ENCODE measurements at places on chromosomes 1 and 21. TPM values are rescaled to one million over a fixed set of nuclear protein-coding genes. Genes with fewer than 3 reads are reported as not detected.

DNA sequence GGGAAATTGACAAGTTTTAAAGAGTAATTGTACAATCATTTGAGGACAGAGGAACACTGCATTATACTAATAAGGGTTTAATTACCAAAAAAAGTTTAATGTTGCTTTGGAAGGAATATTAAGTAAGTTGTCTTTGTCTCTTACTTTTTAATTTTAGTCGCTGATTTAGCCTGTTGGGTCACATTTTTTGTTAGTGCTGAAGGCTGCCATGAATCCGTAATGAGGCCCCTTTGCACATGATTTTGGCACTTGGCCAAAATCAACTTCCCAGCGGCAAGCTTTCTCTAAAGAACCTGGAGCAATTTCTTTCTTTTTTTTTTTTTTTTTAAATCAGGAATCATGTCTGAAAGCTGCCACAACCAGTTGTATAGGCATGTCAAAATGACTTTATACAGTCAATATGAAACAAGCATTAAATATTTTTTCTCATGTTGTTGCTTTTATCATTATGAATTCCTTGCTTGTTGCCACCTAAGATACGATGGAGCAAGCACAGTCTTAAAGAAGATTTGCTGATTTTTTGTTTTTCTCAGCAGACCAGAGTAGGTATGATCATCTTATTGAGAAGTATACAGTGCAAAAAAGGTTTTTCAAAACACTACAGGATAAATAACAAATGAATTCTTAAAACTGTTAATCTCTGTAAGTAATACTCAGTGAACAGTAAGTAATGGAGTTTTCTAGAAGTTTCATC lies 690.4 kb downstream of the USP25 start:
- DNase-seq, result peak; percentile 1

- no peak for DNase-seq
These were observed 37.2 kb downstream of the ATP2B4 start for GRCh38 chr1:203663821-203664220.

The SLC26A9 gene
- not detected for total RNA-seq

The PEX11B gene
- 30.9 TPM for total RNA-seq

The TMEM269 gene
- 0.47 TPM for total RNA-seq

The JAM2 gene
- total RNA-seq, result 22.3 TPM

The IL24 gene
- not detected for total RNA-seq

The LDLRAP1 gene
- 1.2 TPM for total RNA-seq

Measured in occipital lobe (tissue), 3 donors.